ENCODE measurements at places on chromosomes 12 and 14.
A peak's percentile ranks its signal among the peaks of the same experiment; 100 is the strongest.

- DNase-seq, result no peak
Observed at GRCh38 chr12:70487440-70487839, 121.3 kb downstream of the KCNMB4 start.

- no peak for DNase-seq
Observed at GRCh38 chr14:39169541-39169900, 612 bp downstream of the TRAPPC6B start.

DNA sequence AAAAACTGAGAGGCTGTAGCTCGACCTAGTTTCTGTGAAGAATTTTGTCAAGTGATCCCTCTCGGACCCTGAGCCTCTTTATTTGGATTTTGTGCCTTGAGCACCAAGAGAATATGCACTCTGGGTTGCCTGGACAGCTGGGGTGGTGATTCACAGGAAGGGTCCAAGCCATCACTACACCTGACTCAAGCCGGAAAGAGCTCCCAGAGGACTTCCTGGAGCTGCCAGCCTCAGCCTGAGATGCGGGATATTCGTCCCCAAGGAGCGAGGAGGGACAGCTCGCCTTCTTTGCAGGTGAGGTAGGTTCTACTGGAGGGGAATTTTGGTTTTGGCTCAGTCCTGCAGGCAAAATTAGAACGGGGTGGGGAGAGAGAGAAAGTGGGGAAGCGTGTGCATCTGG is 94.3 kb downstream of the GALNT8 start:
- DNase-seq, result no peak

DNA sequence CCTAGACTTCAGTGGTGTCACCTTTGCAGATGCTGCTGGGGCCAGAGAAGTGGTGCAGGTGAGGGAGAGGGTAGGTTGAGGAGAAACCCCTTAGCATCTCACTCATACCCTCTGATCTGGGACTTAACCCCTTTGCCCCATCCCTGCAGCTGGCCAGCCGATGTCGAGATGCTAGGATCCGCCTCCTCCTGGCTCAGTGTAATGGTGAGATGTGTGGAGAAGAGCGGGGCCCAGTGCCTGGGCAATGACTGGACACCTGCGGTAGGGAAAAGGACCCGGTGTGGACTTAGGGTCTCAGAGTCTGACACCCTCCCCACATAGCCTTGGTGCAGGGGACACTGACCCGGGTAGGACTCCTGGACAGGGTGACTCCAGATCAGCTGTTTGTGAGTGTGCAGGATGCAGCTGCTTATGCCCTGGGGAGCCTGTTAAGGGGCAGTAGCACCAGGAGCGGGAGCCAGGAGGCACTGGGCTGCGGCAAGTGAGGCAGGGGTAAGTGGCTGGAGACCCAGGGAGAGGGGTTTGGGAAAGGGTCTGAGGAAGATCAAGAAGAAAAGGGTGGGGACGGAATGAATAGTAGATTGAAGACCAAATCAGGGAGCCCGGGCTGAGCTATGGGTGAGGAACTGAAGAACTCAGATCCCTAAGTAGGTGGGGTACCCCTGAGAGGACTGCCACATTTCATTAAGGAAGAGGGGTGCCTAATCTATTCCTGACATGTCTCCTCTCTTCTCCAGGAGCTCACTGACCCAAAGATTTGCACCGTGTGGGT is 7.6 kb downstream of the B4GALNT1 start:
- no peak for DNase-seq

DNA sequence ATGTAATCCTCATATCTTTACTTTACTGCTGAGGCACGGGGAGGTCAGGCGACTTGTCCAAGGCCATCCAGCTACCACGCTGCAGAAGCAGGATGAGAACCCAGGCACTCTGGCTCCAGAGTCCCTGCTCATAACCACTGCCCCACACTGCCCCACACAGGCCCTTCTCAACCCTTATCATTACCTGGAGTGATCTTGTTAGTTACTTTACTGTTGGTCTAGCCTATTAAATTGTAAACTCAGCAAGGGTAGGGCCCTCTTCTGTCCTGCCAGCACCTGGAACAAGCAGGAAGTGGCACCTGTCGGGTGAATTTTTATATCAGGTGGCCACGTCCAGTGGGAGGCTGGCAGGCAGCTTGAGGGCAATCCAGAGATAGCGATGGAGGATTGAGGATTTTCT is 12.2 kb downstream of the FAIM2 start:
- DNase-seq, result no peak

GRCh38 chr14:75877884-75878283 is 103.9 kb downstream of the TGFB3 start:
- DNase-seq, result no peak

- peak; percentile 17 for DNase-seq
Observed at GRCh38 chr12:119020406-119021360, 39.3 kb downstream of the SRRM4 start.

- peak; percentile 51 for DNase-seq
Observed at GRCh38 chr12:52082988-52083637, 3.6 kb downstream of the SMIM41 start.
